ENCODE measurements at places on chromosomes 11 and 22.

- DNase-seq = no peak
Measured at GRCh38 chr11:134660416-134660815, 248.4 kb upstream of the B3GAT1 start.

- no peak for DNase-seq
Measured at GRCh38 chr11:133545199-133545803, 13.0 kb upstream of the OPCML start.

DNA sequence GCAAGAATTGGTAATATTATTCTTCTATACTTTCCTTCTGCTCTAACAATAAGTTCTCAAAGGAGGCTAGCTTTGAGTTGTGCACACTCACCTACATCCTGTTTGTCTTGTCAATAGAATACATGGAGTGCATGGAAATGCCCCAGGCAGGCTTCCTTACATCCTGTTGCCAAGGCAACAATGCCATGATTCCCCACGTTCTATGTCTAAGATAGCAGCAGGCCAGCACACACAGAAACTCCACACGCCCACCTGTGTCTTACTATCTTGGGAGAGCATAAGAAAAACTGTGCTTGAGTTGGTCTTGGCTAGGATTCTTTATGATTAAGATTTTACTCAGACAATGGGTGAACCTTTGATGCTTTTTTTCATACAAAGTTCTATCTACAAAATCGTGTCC lies 379.2 kb downstream of the AASDHPPT start:
- no peak for DNase-seq

DNA sequence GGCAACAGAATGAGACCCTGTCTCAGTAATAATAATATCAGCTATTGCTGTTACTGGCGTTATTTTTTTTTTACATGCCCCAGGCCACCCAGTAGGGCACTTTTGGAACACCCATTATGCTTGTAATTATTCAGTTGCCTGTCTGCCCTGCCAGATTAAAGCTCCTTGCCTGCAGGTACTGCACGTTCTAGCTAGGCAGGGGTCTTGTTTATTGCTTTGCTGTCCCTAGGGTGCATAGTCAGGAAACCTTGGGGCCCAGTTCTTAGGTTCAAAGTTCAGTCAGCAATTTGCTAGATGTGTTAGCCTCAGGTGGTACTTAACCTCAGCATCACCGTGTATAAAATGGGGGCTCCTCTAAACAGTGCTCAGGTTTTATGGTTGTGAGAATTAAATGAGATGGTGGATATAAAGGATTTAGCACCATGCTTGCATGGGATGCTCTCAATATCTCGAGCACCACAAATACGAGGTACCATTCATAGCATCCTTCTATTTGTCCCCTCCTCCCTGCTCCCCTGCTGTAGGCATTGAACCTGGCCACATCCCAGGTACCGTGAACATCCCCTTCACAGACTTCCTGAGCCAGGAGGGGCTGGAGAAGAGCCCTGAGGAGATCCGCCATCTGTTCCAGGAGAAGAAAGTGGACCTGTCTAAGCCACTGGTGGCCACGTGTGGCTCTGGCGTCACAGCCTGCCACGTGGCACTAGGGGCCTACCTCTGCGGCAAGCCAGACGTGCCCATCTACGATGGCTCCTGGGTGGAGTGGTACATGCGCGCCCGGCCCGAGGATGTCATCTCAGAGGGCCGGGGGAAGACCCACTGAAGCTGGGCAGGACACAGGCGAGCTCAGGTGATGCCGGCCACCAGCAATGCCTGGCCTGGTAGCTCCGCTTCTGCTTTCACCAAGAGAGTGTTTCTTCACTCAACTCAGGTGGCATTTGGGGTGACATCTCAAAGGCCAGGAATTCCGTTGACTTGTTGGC lies 9.4 kb downstream of the MPST start:
- no peak for DNase-seq

- no peak for DNase-seq
Measured at GRCh38 chr11:69089258-69089657, 40.5 kb downstream of the TPCN2 start.

DNA sequence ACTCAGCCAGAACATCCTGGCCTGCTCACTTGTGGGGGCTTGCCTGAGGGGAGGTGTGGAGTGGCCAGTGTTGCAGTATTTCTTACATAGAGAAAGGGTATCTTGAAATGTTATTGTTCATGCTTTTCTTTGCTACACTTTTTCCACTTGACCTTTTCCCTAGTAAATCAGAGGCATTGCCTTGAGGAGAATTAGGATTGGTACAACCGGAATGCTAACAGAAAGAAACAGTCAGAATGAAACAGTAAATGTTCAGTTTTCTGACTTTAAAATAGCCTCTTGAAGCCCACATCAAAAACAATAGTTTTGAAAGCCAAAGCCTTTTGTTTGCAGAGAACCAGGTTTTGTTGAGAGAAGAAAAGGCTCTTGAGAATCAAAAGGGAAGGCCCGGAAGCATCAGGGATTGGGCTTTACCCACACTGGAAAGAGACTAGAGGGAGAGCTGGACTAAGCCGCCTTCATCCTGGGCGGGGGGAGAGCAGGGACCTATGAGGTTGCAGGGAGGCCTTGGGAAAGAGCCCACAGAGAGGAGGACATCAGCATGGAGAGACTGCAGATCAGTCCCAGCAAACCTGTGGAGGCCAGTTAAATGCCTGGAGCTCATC lies 12.4 kb downstream of the ADM start:
- DNase-seq = no peak

GRCh38 chr22:21567456-21568346 lies at the start of gene UBE2L3:
Gene UBE2L3 (plus strand): TSS chr22:21567714. CDS start chr22:21567745, 31 bp downstream.
- peak; percentile 85 for DNase-seq

Data from activated naive CD4-positive, alpha-beta T cell treated with Interleukin-2 at 50 U/mL for 16 hours (primary cell).